ENCODE measurements at places on chromosomes 11 and 22. TPM values are rescaled to one million over a fixed set of nuclear protein-coding genes. Genes with fewer than 3 reads are reported as not detected.

Gene MRGPRF
- not detected for total RNA-seq

Gene CCDC86
- 19.2 TPM for total RNA-seq

Gene OR51B5
- total RNA-seq, result not detected

Gene BBS1
- 17.4 TPM for total RNA-seq

Gene TENM4
- total RNA-seq, result not detected

Gene MMP1
- total RNA-seq, result not detected

Gene MYEOV
- not detected for total RNA-seq

Gene NXPE4
- total RNA-seq, result not detected

Gene MUC5AC
- not detected for total RNA-seq

Gene GRK3
- total RNA-seq, result 23.4 TPM

Gene BMAL1
- 36.9 TPM for total RNA-seq

Gene CRYBA4
- not detected for total RNA-seq

Gene PLET1
- not detected for total RNA-seq

GRCh38 chr22:29215012-29215860, 9.5 kb downstream of the EMID1 start:
- no peaks in the 10 kb centered on the region for H3K4me1 ChIP-seq
- no peaks in the 10 kb centered on the region for H3K27me3 ChIP-seq
- no peaks in the 10 kb centered on the region for H3K36me3 ChIP-seq
- no peak for DNase-seq

DNA sequence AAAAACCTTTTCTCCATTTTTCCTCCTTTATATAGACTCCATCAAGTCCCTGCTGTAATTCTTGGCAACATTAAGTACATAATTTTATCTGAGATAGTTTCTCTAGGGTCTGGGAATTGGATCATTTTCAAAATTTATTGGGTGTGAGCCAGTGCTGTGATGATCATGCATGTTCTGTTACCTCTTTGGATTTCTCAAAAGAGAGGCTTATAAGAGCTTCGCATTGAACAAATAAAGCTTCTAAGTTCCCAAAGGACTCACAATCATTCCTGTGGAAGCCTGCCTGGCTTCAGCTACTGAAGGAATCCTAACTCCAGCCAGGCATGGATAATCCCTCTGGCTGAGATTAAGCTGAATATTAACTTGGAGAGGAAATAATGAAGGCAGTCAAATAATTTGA, 208.5 kb downstream of the RAB38 start:
- no peak overlapping the region for H3K27ac ChIP-seq
- no peaks in the 10 kb centered on the region for H3K36me3 ChIP-seq
- H3K27me3 ChIP-seq, result no peaks in the 10 kb centered on the region
- no peak for DNase-seq
- no peaks in the 10 kb centered on the region for H3K4me1 ChIP-seq

DNA sequence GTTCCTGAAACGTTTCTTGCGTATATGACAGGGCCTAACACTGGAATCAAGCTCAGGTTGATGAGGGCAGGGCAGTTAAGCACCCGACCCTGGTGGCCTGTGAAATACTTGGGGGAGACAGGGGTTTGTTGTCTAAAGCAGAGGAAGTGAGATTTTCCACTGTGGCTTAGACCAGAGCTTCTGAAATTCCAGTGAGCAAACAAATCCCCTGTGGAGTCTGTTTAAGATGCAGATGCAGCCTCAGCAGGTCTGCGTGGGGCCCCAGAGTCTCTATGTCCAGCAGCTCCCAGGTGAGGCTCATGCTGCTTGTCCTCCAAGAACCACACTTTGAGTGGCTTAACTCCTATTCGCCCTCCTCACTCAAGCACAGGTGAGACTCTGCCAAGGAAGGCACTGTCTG, 39.1 kb upstream of the PRAME start:
- no peak overlapping the region for H3K27ac ChIP-seq
- H3K36me3 ChIP-seq, result no peaks in the 10 kb centered on the region
- no peak for DNase-seq
- no peak overlapping the region for H3K4me3 ChIP-seq
- H3K27me3 ChIP-seq, result peaks cover 2% of the 10 kb centered on the region
- no peaks in the 10 kb centered on the region for H3K4me1 ChIP-seq

- H3K4me3 ChIP-seq, result no peak overlapping the region
- H3K4me1 ChIP-seq, result no peaks in the 10 kb centered on the region
- DNase-seq, result no peak
- H3K27me3 ChIP-seq, result peaks cover 5% of the 10 kb centered on the region
- H3K36me3 ChIP-seq, result no peaks in the 10 kb centered on the region
These were observed 31.3 kb upstream of the LRRC55 start for GRCh38 chr11:57150454-57150917.

- DNase-seq, result no peak
- no peak overlapping the region for H3K4me3 ChIP-seq
- no peaks in the 10 kb centered on the region for H3K36me3 ChIP-seq
- no peaks in the 10 kb centered on the region for H3K4me1 ChIP-seq
These were observed 453.4 kb downstream of the NTM start for GRCh38 chr11:131823772-131824171.

GRCh38 chr11:93727985-93728791, 13.1 kb downstream of the TAF1D start:
- H3K36me3 ChIP-seq, result peaks cover 66% of the 10 kb centered on the region
- DNase-seq, result no peak
- H3K4me1 ChIP-seq, result peaks cover 21% of the 10 kb centered on the region
- no peak overlapping the region for H3K4me3 ChIP-seq
- H3K27ac ChIP-seq, result no peak overlapping the region

DNA sequence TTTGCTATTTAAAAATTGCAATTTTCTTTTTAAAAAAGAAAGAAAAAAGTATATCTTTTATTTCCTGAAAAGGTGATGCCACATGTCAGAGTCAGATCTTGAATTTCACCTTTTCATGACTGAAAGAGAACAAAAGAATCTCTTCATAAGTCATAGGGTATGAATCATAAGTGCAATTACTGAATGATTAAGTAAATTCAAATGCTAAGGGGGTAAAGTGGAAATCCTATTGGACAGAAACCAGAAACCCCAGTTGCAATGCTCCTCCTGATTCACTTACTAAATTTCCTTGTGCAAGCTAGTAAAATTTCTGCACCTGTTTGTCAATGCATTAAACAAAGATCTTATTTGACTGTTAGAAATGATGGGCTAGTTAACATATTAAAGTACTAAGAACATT, 8.2 kb upstream of the PRRG4 start:
- H3K36me3 ChIP-seq, result no peaks in the 10 kb centered on the region
- peaks cover 6% of the 10 kb centered on the region for H3K4me1 ChIP-seq
- H3K4me3 ChIP-seq, result no peak overlapping the region
- DNase-seq, result no peak
- H3K27me3 ChIP-seq, result peaks cover 6% of the 10 kb centered on the region

- H3K4me3 ChIP-seq, result no peak overlapping the region
- H3K4me1 ChIP-seq, result no peaks in the 10 kb centered on the region
- no peak overlapping the region for H3K27ac ChIP-seq
These were observed 27.4 kb downstream of the FBLN1 start for GRCh38 chr22:45529971-45530575.

GRCh38 chr22:45571089-45571488, 68.4 kb downstream of the FBLN1 start:
- no peak for DNase-seq
- H3K4me1 ChIP-seq, result no peaks in the 10 kb centered on the region
- no peak overlapping the region for H3K27ac ChIP-seq
- H3K4me3 ChIP-seq, result no peak overlapping the region
- H3K27me3 ChIP-seq, result peaks cover 14% of the 10 kb centered on the region

- no peaks in the 10 kb centered on the region for H3K27me3 ChIP-seq
- H3K27ac ChIP-seq, result no peak overlapping the region
- DNase-seq, result no peak
- H3K4me3 ChIP-seq, result no peak overlapping the region
- H3K4me1 ChIP-seq, result peaks cover 72% of the 10 kb centered on the region
These were observed 5.3 kb downstream of the HNRNPUL2 start for GRCh38 chr11:62721994-62722393.

- H3K4me1 ChIP-seq, result peaks cover 40% of the 10 kb centered on the region
- no peak overlapping the region for H3K4me3 ChIP-seq
- H3K27me3 ChIP-seq, result no peaks in the 10 kb centered on the region
These were observed 18.7 kb downstream of the ZBED4 start for GRCh38 chr22:49872347-49872746.

- H3K4me3 ChIP-seq, result no peak overlapping the region
- H3K4me1 ChIP-seq, result peaks cover 20% of the 10 kb centered on the region
- no peak overlapping the region for H3K27ac ChIP-seq
- peaks cover 2% of the 10 kb centered on the region for H3K27me3 ChIP-seq
These were observed 59.0 kb downstream of the SWAP70 start for GRCh38 chr11:9722893-9723292.

DNA sequence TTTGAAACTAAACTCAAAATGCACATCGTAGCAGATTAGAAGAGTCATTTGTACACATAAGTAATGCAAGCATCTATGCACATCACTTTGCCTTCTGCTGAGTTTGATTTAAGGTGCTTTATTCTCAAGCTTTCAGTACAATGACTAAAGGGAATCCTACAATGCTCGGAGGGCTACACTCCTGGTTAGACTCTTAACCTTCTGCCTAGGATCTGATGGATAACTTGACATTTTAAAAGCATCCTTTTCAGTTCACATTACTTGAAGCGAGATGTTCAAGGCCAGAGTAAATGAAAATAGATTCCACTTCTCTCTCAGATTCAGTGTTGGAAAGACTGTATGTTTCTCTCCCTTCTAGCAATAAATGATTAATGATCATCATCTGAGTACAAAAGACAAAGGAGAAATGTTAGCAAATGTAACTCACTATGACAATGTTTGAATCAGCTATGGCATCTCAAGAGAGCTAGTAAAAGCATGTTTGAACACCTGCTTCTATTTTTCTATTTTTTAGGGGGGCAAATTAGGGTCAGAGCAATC, 259.2 kb upstream of the ANO3 start:
- H3K27ac ChIP-seq, result no peak overlapping the region
- no peaks in the 10 kb centered on the region for H3K27me3 ChIP-seq

- no peaks in the 10 kb centered on the region for H3K27me3 ChIP-seq
- peak overlapping the region; percentile 99 for H3K4me3 ChIP-seq
- H3K4me1 ChIP-seq, result peaks cover 72% of the 10 kb centered on the region
- peaks cover 76% of the 10 kb centered on the region for H3K36me3 ChIP-seq
- DNase-seq, result no peak
- peak overlapping the region; percentile 65 for H3K27ac ChIP-seq
These were observed 3.7 kb downstream of the TMEM123 start for GRCh38 chr11:102448869-102449224.

- no peak for DNase-seq
- H3K27me3 ChIP-seq, result no peaks in the 10 kb centered on the region
- no peaks in the 10 kb centered on the region for H3K4me1 ChIP-seq
- H3K4me3 ChIP-seq, result no peak overlapping the region
These were observed 1243.5 kb downstream of the BRD1 start for GRCh38 chr22:48584170-48584569.

DNA sequence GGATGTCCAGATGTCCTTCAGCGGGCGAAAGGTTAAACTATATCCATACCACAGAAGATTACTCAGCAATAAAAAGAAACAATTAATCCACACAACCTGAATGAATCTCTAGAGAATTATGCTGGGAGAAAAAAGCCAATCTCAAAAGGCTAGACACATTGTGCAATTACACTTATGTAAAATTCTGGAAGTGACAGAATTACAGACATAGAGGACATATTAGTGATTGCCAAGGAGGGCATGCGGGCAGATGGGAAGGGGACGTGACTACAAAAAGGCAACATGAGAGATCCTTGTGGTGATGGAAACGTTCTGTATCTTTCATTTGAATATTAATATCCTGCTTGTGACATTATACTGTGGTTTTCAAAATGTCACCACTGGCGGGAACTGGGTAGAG, 103.5 kb upstream of the BMAL1 start:
- no peak overlapping the region for H3K4me3 ChIP-seq
- H3K36me3 ChIP-seq, result no peaks in the 10 kb centered on the region
- no peak overlapping the region for H3K27ac ChIP-seq
- H3K4me1 ChIP-seq, result no peaks in the 10 kb centered on the region

GRCh38 chr11:33956611-33957010, 64.7 kb upstream of the LMO2 start:
- peaks cover 14% of the 10 kb centered on the region for H3K27me3 ChIP-seq
- H3K4me3 ChIP-seq, result no peak overlapping the region
- H3K27ac ChIP-seq, result no peak overlapping the region
- no peaks in the 10 kb centered on the region for H3K36me3 ChIP-seq
- no peaks in the 10 kb centered on the region for H3K4me1 ChIP-seq

- no peak overlapping the region for H3K27ac ChIP-seq
- DNase-seq, result peak; percentile 70
- no peak overlapping the region for H3K4me3 ChIP-seq
- H3K4me1 ChIP-seq, result peaks cover 17% of the 10 kb centered on the region
- H3K36me3 ChIP-seq, result no peaks in the 10 kb centered on the region
These were observed 1.1 kb downstream of the CDC42EP1 start for GRCh38 chr22:37561212-37562048.

DNA sequence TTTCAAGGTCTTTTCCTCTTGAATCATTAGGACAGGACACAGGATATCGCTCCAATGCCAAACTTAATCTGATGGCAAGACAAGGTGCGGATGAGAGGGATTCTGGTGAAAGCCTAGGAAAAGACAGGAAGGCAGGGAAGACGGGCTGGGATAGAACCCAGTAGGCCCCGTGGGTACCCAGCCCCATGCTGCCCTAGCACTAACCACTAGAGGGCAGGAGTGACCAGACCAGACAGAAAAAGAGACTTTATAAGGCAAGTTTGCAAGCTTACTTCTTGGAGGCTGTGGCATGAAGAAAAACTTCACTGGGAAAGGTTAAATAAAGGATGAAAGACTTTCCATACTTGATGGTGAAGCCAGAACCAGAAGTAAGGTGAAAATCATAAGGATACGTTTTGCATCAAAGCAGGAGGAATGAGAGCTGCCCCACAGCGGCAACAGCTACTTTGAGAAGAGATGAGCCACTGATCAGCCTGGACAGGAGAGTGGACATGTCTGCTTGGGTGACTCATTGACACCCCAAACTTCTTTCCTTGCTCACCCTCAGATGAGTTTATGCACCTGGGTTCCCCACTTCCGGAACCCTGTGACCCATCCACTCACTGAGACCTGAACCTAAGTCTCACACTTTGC, 39.8 kb downstream of the SYN3 start:
- no peak overlapping the region for H3K27ac ChIP-seq
- DNase-seq, result peak; percentile 47
- H3K4me3 ChIP-seq, result no peak overlapping the region
- H3K36me3 ChIP-seq, result no peaks in the 10 kb centered on the region
- H3K27me3 ChIP-seq, result no peaks in the 10 kb centered on the region

- no peaks in the 10 kb centered on the region for H3K4me1 ChIP-seq
- H3K27me3 ChIP-seq, result no peaks in the 10 kb centered on the region
- no peaks in the 10 kb centered on the region for H3K36me3 ChIP-seq
- DNase-seq, result no peak
These were observed 154.9 kb upstream of the MPPED2 start for GRCh38 chr11:30741039-30741550.

- H3K4me1 ChIP-seq, result peaks cover 8% of the 10 kb centered on the region
- no peak for DNase-seq
- H3K4me3 ChIP-seq, result no peak overlapping the region
- H3K36me3 ChIP-seq, result no peaks in the 10 kb centered on the region
These were observed 23.7 kb downstream of the HTR3A start for GRCh38 chr11:113998574-113998973.

All from activated CD4-positive, alpha-beta T cell treated with anti-CD3 and anti-CD28 coated beads, Interleukin-2, amount 10 ng/mL, durations not matched to agents 7 days and 5 days (primary cell).